Activated CD8-positive, alpha-beta memory T cell treated with anti-CD3 and anti-CD28 coated beads for 1 hour (primary cell): ENCODE measurements at places on chromosomes 5 and 9.

DNA sequence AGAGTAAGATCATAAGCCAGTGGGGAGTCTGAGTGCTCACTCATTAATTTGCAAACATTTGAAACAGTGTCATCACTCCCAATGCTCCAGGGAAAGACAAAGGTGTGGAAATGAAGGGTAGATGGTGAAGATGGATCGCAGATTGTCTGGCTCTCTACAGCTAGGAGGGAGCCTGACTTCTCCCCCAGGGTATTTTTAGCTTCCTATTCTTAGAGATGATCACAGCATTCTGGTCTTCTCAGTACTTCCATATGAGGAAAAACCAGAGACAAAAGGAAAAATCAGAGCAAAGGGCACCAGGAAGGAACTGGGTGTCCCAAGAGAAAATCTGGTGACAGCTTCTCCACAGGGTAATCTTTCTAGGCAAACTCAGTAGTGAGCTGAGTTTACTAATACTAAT lies 401.9 kb upstream of the GRIA1 start:
- DNase-seq: no peak

- DNase-seq: no peak
These were observed 130.2 kb upstream of the LMX1B start for GRCh38 chr9:126483468-126484073.

DNA sequence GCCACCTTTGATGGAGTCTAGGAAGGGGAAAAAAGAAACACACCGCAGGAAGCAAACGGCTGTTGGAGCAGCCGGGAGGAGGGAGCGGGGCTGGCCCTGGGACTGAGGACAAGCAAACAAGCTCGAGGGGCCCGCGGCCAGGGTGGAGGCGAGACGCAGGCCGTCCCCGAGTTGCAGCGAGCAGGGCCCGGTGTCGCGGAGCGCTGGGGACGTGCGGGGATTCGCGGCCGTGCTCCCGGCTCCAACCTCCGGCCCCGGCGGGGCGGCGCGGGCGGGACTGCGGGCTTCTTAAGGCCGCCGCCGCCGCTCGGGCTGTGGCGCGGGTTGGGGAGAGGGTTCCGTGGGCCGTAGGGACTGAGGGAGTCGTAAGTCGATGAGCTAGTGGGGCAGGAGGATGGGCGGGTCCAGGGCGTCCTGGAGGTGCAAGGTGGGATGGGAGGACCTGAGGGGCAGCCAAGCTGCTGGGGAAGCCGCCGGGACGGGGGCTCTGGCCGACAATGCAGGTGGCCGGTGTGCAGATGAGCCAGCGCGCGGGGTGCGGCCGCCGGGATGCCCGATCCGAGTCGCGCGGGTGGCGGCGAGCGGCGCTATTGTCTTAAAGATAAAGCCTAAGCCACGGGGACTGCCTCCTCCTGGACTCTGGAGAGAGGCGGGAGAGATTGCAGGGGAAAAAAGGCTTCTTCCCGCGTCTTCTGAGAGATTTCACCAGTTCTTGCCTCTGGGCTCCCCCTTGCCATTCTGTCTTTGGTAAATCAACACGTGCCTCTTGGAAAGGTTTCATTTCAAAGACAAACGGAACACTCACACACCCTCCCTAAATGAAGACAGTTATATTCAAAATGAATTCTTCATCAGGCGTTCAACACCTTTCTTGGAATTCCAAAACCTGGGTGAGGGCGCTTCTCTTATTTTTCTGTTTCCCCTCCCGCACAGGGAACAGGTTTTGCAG lies 1.6 kb upstream of the HAPLN1 start:
- no peak for DNase-seq

DNA sequence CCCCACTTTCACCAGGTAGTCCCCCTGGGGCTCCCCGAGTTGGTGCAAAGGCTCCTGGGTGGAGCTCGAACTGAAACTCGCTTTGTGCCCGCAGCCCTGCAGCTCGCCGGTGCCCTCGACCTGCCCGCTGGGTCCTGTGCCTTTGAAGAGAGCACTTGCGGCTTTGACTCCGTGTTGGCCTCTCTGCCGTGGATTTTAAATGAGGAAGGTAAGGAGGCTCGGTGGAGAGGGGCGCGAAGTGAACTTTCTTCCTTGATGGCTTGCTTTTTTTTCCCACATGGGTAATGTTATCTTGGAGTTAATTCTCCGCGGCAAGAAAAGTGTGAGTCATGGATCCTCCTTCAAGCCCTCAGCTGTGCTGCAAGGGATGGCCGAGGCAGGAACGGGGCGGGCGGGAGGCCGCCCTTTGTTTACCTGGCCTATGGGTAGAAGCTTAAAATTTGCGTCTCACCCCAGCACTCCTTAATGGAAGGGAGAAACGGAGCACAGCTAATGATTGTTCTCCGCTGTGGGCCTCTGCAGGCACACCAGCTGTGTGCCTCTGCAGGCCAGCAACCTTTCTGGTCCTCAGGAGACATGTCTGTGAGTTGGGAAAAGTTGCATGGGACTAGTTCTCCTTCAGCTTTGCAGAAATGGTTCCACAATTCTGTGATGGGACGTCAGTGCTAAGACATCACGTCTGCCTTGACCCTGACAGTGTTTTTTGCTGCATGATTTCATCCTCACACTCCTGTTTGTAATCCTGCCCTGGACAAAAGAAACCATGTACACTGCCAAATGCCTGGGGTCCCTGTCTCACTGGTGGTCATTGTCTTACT lies 1.1 kb downstream of the MAMDC2 start:
- DNase-seq: no peak

DNA sequence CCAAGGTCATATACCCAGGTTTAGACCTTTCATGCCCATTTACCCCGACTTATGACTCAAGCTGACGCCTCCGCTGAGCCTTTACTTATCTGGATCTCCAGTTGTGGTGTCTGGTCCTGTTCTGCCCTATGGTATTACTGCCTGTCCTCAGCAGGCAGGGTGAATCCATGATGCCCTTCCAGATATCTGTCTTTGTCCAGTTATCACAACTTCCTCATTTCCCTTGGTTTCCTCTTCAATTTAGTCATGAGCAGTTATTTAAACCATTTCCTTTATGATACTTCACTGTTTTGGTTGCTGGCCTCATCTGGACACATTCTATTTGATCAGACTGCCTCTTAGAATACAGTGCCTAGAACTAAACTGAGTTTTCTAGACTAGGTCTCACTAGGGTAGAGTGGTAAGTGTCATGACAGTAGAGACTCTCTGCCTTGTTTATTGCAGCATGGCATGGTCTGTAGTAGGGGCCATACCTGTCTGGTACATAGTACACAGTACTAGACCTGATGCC lies 93.3 kb downstream of the MELK start:
- DNase-seq: no peak

- no peak for DNase-seq
These were observed 456 bp downstream of the ZNF79 start for GRCh38 chr9:127424676-127424999.

- DNase-seq: no peak
These were observed 5.5 kb upstream of the DNAJB5 start for GRCh38 chr9:34984049-34984448.

- peak; percentile 59 for DNase-seq
These were observed at the start of gene ERGIC1 for GRCh38 chr5:172833686-172834414. ERGIC1 (plus strand) TSS chr5:172834251; CDS start chr5:172834414, 163 bp downstream.

GRCh38 chr9:83119873-83120272 lies 56.9 kb upstream of the RASEF start:
- DNase-seq: no peak

GRCh38 chr5:65391591-65391990 lies 90.1 kb downstream of the ADAMTS6 start:
- no peak for DNase-seq

DNA sequence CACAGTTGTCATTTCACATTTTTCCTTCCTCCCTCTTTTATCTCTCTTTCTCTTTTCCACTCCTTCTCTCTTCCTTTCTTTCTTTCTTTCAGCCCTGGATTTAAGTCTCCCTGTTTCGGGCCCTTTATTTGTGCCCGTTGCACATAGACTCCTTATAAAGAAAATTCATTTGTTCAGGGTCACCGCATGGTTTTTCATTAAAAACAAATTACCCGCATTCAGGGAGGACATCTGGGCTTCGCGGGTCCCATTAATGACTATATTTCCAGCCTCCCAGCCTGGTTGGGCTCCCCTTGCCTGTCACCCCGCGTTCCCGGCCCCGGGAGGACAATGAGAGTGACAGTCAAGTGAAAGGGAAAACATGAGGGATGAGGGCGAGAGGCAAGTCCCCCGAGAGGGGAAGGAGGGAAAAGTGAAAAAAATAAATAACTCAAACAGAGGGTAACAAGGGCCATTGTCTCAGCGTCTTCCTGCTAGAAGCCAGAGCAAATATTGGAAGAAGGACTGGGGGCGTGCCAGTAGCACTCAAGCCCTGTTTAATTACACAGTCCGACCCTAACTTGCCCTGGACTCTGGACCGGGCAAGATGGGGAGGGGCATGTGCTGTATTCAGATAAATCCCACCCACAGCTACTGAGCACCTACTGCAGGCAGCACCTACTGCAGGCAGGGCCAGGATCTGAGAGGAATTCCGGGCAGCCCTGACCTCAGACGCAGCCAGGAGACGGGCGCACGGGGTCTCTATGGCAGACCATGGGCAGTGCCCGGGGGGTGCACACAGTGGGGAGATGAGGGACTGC lies 166.2 kb downstream of the PAX5 start:
- DNase-seq: no peak

DNA sequence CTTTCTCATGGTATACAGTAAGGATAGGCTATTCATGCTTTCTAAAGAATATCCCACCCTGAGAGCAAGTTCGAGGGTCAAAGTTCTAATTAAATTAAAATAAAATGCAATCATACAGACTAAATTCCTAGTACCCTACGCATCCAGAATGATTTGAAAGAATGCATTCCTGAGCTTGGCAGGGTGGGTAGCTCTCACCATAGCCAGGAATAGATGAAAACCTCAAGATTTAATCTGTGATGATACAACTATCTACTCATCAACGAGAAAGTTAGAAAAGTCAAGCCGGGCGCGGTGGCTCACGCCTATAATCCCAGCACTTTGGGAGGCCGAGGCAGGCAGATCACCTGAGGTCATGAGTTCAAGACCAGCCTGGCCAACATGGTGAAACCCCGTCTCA lies 32.3 kb downstream of the SERINC5 start:
- no peak for DNase-seq

DNA sequence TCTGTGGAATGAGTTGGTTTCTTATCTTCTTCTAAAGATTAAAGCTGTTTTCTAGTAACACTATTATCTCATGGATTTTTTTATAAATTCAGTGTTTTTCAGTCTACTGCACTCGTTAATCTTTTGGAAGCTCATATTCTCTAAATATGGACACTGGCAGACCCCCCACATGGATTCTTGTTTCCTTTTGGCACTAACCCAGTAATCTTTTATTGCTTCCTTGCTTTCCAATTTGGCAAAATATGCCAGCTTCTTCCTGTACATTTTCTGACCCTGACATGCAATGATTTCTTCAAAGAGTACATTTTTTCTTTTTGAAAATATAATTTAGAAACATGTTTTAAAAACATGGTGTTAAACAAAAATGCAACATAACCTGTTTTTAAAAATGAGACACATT lies 474.2 kb upstream of the FTMT start:
- no peak for DNase-seq

GRCh38 chr5:160369990-160370712 lies at the start of gene C1QTNF2:
C1QTNF2 (minus strand) TSS chr5:160370626; CDS start chr5:160355011, 15,615 bp downstream.
- no peak for DNase-seq

DNA sequence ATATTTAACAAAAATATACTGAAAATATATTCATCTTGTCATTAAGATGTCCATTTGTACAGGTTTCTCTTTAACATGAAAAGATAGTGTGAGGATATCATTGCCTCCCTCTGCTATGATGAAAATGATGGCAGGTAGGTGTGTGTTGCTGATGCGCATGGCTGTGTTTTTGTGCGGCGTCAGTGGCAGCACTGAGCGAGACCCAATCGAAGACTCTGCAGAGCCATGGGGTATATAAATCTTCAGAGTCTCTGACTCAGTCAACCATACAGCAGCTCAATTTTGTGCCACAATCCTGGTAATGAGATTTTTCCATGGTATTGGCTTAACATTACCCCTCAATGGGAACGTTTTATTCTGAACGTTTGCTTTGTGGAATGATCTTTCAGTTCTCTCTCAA lies 153.5 kb upstream of the IQGAP2 start:
- no peak for DNase-seq

DNA sequence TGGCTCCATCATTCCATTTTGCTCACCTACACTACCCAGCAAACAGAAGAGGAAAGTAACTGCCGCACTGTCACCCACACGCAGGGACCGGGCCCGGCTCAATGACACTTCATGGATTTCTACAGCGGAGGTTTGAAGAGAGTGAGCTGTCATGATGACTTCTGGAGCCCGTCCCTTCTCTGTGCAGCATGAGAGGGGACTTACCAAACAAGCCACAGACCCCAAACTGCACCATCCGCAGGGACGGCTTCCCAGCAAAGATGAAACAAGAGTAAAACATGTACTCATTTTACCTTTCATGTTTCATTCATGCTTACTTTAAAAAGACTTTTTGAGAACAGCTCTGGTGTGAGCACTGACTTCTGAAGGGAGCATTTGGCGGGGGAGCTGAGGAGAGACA lies 99.5 kb downstream of the TLE1 start:
- DNase-seq: no peak

DNA sequence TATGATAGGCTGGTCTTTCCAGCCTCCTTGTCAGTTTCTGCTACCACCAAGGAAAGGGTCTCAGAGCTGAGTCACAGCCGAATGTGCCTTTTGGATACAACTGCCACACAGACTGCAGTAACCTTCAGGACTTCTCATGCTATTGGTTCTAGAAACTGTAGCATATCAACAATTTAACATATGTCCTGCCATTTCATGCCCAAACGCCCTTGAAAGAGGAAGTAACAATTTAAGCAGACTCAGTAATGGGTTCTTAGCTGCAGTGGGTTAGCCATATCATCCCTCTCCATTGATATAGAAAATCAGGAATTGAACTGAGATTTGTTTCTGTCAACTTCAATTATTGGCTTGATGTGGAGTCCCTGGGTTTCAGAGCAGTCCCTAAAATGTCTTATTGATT lies 4.1 kb upstream of the CLK4 start:
- no peak for DNase-seq

- no peak for DNase-seq
These were observed 32.9 kb upstream of the DAB2IP start for GRCh38 chr9:121618504-121618903.

DNA sequence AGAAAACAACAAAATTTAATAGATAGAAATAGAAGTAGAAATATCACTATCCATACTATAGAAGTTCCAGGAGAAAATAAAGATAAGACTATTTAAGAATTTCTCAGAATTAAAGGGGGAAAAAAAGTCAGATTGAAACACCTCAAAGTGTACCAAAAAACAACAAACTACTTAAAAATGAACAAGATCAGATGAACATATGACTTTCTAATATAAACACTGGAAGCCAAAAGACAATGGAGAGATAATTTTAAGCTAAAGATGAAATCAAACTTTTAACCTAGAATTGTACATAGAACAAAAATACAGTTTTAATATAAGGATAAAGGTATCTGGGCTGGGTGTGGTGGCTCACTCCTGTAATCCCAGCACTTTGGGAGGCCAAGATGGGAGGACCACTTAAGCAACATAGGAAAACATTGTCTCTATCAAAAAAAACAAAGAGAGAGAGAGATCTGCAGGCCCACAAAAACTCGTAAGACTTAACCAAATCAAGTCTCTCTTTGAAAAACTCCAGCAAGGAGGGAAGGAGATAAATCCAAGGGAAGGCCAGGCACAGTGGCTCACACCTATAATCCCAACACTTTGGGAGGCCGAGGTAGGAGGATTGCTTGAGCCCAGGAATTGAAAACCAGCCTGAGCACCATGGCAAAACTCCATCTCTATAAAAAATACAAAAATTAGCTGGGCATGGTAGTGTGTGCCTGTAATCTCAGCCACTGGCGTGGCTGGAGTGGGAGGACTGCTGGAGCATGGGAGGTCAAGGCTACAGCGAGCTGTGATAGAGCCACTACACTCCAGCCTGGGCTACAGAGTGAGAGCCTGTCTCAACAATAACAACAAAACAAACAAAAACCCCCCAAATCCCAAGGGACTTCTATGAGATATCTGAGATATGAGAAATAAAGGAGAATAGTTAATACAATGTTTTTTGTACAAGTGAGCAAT lies 32.4 kb downstream of the ABHD17B start:
- no peak for DNase-seq
